Lower leg skin (tissue), 4 donors: ENCODE measurements at places on chromosomes 16 and 17.
A peak's percentile ranks its signal among the peaks of the same experiment; 100 is the strongest.

DNA sequence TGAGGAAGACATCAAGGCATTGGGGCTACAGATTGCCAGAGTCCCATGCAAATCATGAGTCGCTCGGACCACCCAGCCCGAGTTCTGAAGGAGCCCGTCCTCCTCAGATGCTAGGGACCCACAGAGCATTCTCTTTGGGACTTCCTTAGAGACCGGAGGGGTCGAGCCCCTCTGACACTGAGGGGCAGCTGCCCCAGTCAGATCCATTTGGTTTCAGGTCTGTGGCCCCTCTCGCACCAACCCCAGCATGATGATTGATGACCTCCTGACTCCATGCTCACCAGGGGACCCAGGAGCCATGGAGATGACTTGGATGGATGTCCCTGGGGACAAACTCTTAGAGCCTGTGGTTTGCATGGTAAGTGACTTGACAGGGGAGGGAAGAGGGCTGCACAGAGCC lies 8.0 kb downstream of the PDF start:
- DNase-seq = no peak

- no peak for DNase-seq
Observed at GRCh38 chr17:71109697-71110096, 940.4 kb downstream of the KCNJ2 start.

DNA sequence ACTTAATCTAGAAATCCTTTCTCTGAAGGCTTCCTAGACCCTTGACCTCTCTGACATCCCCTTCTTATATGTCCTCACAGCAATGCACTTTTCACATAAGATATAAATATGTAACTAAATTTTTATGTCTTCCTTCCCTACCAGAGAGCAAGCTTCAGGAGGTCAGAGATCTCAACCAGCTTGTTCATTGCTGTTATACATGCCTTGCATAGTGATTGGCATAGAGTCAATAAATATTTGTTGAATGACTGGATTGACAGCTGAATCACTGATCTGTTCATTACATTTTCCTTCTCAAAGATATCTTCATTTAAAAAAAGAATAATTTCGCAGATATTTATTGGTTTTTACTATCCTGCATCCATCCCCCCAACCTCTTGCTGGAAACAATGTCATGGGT lies 29.5 kb downstream of the HYDIN start:
- no peak for DNase-seq

DNA sequence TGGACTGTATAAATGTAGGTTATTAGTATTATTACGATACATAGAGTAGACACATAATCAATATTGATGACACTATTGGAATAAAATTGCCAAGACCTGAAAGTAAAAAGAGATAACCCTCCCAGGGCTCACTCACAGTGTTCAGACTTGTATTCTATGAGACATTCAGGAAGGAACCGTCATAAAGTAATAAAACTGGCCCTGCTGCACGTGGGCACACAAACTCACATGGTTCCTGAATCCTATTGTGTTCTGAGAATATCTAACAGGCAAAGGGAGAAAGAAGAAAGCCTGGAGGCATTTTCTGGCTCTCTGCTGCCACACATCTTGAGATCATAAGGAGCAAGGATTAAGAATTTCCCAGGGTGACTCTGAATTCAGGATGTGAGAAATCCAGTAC lies 575.9 kb downstream of the HS3ST4 start:
- no peak for DNase-seq

GRCh38 chr17:258906-259305 lies 77.5 kb upstream of the DOC2B start:
- DNase-seq = peak; percentile 76

DNA sequence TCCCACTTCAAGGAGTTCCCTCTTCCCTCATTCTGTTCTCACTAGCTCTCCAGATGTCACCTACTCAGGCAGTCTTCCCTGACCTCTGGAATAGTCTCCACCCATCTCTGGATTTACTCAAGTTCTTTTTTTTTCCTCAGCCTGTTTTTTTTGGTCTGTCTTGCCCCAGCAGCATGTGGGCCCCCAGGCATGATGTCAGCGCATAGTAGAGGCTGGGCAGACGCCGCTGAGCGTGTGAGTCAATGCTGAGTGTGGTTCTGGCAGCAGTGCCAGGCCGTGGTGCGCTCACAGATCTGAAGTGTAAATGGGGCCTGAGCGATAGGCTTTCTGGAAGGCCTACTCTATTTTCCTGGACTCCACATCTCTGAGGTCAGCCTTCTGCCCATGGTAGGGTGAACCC lies 2.7 kb upstream of the KCNJ18 start:
- DNase-seq = no peak

GRCh38 chr17:13544292-13544691 lies 57.4 kb downstream of the HS3ST3A1 start:
- peak; percentile 15 for DNase-seq

DNA sequence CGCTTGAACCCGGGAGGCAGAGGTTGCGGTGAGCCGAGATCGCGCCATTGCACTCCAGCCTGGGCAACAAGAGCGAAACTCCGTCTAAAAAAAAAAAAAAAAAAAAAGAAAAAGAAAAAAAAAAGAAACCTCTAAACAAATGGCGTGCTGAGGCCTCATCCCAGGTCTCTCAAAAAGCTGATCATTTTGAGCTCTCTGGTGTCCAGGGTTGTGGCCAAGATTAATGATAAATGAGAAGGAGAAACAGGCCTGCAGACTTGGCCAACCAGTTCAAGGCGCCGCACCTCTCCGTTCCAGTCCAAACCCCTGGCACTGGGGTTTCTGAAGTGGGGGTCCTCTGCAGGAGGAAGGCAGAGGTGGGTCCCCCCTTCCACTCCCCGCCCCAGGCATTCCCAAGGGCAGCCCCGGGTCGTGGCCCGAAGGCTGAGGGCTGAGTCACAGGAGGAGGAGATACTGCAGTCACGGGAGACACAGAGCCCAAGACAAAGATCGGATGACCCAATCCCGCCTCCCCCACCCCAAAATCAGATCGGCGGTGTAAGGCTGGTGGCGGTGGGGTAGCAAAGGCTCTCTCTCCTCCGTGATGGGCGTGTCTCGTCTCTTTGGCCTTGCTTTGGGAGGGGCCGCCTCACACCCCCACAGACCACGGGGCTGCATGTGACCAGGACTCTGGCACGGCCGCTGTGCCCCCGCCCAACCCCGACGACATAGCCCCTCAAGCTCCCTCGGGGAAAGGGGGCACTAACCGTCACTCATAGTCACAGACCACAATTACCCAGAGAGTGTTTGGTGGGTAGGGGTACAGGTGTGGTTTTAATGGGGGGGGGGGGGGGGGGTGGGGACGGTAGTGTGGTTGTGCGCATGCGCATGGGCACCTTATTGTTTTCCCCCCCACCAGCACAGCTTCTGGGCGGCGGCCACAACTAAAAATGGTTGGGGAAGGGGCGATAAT lies 1.1 kb downstream of the VAT1 start:
- peak; percentile 87 for DNase-seq

DNA sequence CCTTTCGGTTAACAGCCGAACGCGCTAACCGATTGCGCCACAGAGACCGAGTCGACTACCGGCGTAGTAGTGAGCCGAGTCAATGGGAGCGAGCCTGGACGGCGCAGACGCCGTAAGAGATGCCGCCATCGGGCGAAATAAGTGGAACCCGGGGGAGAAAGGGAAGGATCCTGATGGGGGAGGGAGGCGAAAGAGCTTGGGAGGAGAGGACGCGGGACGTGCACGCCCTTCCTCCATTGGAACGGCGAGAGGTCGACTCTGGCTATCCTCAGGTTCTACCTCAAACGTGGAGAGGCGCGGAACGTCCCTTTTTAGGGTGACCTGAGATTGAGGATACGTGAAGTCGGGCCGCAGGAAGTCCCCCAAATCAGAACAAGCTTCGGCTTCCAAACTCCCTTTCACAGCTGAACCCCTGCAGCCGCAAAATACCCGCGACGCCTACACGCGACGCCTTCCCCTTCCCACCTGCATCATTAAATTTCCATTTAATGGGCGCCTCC lies 683 bp upstream of the PSMB3 start:
- peak; percentile 97 for DNase-seq

DNA sequence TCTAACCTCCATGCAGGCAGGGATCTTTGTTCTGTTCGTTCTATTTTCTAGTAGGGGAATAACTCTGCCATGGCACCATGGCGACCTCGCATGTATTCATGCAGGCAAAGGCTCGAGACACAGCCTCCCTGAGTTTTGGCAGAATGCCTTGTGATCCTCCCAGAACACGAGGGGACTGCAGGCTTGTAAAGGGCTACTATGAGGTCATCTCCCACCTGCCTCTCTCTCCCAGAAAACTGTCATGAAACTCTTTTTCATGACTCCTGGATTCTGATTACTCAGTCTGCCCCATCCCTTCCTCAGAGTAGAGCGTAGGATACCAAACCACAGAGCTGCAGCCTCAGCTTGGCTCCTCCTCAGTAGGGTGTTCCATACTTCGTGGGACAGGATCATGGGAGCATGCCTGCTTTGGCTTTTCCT lies 64.3 kb downstream of the IGF2BP1 start:
- no peak for DNase-seq

DNA sequence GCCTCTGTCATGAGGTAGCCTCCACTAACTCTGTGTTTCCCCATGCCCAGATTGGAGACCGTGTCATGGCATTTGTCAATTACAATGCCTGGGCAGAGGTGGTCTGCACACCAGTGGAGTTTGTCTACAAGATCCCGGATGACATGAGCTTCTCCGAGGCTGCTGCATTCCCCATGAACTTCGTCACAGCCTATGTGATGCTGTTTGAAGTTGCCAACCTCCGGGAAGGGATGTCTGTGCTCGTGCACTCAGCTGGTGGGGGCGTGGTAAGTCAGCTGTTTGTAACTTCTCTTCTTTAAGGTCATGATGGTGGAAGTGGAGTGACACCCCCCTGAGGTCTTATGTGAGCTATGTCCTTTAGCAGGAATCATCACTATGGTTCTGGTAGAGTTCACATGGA lies 36.8 kb downstream of the VAT1L start:
- DNase-seq = no peak
